Neural progenitor cell (in vitro differentiated cells): ENCODE measurements at places on chromosomes 3 and 15. TPM values are rescaled to one million over a fixed set of nuclear protein-coding genes. Genes with fewer than 3 reads are reported as not detected.

The EEF1AKMT4 gene
- total RNA-seq, result 3.7 and 6.0 TPM in 2 replicates

The SLC9C1 gene
- total RNA-seq, result 0.31 and 1.3 TPM in 2 replicates

The CCDC9B gene
- 0.25 TPM in 1 of 2 replicates, not detected in the other for total RNA-seq

DNA sequence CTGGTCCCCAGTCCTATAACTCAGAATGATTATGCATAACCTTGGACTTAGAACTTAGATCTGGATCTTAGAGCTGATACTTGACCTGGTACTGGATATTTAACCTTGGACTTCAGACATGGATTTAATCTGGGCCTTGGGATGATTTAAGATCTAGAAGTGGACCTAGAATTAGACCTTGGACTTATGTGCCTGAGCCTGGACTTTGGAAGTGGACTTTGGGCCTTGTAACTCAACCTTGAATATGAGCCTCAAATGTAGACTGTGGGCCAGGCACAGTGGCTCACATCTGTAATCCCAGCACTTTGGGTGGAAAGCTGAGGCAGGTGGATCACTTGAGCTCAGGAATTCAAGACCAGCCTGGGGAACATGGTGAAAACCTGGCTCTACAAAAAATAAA lies 46.1 kb downstream of the ZNF589 start:
- DNase-seq, result no peak

DNA sequence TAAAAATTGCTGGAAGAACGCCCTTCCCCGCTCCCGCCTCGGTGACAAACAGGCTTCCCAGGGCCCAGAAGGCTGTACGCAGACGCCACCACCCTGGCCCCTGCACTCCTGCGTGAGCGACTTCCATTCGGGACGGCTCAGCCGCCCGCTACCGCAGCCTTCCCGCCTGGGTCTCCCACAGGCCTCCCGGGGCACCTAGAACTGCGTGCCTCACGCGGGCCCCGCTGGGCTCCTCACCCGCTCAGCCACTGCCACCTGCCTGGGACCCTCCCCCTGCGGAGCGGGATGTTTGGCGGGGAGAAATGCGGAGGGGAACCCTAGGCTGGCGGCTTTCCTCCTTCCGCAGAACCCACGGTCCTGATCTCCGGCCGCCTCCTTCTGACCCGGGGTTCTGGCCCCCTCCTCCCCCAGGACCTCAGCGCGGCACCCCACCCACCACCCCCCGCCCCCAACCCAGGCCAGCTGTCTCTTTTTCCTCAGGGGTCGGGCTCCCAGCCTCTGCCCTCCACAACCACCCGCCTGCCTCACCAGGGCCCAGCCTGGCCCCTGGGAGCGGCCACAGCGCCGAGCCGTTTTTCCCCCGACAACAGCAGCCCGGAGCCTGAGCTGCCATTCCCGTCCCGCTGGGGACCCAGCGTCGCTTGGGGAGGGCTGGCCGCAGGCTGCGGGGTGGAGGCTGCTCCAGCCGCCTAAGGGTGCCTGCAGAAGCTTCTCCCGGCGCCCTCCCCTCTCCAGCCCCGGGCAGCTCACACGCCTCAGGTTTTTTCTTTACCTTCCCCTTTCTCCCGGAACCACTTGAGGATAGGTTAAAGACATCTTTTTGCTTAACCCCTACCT lies 27.6 kb upstream of the RAB7A start:
- DNase-seq, result peak; percentile 56

GRCh38 chr3:152511904-152512303 lies 243.2 kb downstream of the MBNL1 start:
- no peak for DNase-seq

DNA sequence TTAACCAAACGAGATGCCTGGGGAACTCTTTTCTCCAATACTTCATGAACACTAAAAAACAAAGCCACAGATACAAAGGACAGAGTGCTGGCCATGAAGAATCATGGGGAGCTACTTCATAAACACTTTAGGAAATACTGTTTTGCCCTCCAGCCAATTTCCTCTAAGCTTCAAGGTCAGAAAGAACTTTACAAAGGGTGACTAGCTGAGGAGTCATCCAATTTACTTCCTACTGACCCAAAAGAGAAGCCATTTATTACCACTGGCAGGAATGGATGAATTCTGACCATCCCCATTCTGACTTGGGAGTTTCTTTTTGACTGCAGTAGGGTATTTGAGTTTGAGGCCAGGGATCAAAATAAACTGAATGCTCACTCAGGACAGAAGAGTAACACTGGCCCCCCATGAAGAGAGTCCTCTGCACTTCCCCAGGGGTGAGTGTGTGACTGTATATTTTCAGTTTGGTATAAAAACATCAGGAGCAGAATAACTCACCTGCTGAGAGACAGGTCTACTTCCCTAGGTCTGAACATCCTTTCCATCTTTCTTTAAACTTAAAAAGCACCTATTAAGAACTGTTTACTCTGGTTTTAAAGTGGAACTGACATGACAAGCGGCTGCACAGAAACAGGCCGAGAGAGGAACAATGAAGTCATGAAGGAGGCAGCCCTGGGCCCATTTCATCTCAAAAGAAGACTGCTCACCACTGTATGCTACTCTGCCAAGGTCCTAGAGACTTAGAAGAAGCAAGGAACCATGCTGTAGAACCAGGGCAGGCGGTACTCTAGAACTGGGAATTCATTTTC lies 203.6 kb downstream of the TNIK start:
- DNase-seq, result no peak

- no peak for DNase-seq
Measured at GRCh38 chr3:20564966-20565365, 379.0 kb upstream of the SGO1 start.

DNA sequence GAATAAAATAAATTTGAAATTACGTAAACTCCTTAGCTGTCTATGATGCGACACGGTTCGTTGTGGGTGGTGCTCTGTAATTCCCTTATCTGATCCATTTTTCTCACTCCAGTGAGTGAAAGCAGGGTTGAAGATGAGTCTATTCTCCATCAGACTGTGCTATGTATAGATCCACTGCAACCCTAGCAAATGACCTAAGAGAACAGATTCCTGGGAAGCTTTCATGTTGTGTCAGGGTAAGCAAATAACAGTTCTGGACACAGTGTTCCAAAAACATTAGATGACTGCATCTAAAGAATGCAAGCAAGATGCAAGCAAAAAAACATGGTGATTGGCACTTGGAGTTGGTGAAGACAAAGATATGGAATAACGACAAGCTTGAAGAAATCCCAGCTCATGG lies 239.3 kb downstream of the SLC9A9 start:
- no peak for DNase-seq
